IPS DF 19.7 (cell line): ENCODE measurements at places on chromosomes 2 and 18.

DNA sequence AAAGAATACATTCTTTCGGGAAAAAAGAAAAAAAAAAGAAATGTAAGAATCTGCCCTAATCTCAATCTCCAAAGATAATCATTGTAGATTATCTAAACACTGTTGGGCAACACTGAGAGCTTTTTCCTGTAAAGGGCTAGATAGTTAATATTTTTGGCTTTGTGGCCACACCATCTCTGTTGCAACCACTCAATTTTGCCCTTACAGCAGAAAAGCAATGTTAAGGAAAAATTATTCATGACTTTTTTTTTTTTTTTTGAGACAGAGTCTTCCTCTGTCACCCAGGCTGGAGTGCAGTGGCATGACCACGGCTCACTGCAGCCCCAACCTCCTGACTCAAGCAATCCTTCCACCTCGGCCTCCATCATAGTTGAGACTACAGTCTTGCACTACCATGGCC is 17.3 kb upstream of the FZD5 start:
- no peak for DNase-seq

DNA sequence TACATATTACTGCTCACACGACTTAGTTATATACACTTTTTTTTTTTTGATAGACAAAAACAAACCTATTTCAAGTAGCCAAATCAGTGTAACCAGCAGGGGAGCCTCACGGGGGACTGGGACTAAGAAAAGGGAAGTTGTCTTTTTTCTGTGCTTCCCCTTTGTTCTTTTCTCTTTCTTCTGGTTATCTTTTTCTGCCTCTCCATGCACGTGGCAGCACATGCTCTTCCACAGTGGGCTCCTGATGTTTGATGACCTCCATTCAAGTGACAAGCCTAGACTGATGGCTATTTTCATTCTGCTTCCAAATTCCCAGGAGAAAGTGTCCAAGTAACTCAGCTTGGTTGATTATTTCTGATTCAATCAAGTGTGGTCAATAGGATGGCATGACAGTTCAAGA is 98.2 kb upstream of the STK39 start:
- DNase-seq, result no peak

GRCh38 chr18:44526705-44527415 is 153.8 kb upstream of the SETBP1 start:
- no peak for DNase-seq

- no peak for DNase-seq
Observed at GRCh38 chr18:78856569-78857313, 122.9 kb upstream of the SALL3 start.

DNA sequence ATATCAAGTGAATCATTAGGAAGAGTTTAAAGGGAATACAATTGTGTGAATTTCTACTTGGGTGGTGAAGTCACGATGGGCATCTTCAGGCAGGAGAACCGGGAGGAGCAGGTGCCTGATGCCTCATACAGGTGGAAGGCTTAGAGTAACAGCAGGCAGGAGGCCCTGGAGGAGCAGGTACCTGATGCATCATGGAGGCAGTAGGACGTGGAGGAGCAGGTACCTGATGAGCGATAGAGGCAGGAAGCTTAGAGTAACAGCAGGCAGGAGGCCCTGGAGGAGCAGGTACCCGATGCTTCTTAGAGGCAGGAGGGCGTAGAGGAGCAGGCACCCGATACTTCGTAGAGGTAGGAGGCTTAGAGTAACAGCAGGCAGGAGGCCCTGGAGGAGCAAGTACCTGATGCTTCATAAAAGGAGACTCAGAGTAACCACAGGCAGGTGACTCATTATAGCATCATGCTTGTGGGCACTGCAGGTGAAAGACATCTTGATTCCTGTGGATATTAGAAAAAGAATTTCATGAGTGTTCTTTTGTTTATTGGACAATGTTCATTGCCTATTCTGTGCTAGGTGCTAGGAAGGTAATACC is 133.9 kb downstream of the ATP9B start:
- DNase-seq, result no peak

DNA sequence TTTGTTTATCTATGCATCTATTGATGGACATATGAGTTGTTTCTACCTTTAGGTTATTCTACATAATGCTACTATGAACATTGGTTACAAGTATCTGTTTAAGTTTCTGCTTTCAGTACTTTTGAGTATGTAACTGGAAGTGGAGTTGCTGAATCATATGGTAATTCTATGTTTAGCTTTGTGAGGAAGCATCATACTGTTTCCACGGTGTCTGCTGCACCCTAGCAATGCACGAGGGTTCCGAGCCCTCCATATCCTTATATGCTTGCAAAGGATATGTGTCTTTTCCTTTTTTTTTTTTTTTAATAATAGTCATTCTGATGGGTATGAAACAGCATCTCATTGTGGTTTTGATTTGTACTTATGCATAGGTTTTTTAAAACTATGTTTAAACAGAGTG is 83.7 kb downstream of the FMNL2 start:
- DNase-seq, result no peak

GRCh38 chr18:33424266-33424946 is 16.1 kb downstream of the CCDC178 start:
- DNase-seq, result no peak

- DNase-seq, result no peak
Observed at GRCh38 chr18:76131738-76132137, 363.3 kb downstream of the ZNF516 start.

DNA sequence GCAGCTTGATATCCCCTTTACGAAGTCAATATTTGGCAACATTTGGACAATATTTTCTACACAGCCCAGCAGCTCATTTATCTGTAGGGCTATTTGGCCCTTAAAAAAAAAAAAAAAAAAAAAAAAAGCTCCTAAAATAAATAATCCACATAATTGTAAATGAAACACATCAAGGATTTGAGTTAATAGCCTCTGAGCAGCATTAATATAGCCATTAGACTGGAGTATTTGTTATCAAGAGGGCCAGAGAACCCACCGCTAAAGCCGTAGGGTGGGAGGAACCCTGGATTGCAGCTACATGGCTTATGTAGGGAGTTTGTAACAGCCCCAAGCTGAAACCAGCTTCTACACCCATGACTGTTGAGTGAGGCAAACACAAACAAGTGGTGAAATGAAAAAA is 84.5 kb downstream of the RNF152 start:
- DNase-seq, result no peak

- DNase-seq, result no peak
Observed at GRCh38 chr2:42293019-42293418, 68.0 kb downstream of the COX7A2L start.
